Substantia nigra (tissue), 51 donors: ENCODE measurements at places on chromosomes 11 and 22.

DNA sequence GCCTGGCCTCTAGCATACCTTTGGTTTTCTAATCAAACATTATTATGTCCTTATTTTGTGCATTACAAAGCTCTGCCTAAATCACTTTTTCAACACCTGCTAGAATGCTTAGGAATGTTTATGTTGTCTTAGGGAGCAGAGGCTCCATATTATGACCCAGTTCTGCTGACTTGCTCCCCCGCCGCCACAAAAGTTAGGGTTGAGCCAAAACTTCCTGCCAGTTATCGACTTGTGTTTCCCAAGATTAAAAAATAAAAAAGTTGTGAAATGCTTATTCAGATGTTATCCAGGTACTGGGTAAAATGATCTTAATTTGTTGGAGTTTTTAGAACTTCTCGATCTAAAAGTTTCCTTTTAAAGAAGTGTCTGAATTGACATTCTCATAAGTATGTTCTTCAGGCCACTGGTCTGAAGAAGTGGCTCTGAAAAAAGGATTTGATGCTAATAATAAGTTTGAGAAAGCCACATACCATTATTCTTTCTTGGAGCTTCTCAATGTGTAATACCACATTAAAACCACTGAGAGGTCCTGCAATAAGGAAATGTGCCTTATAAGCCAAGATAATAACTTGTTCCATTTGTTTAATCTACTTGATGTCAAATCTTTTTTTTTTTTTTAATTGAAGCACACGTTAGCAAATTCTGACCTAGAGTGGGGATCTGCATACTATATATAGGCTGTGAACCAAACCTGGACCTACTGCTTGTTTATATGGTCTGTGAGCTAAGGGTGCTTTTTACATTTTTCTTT, 2.2 kb downstream of the RNF185 start:
- no peak for DNase-seq

GRCh38 chr11:22234743-22235142, 41.9 kb downstream of the ANO5 start:
- DNase-seq = no peak

DNA sequence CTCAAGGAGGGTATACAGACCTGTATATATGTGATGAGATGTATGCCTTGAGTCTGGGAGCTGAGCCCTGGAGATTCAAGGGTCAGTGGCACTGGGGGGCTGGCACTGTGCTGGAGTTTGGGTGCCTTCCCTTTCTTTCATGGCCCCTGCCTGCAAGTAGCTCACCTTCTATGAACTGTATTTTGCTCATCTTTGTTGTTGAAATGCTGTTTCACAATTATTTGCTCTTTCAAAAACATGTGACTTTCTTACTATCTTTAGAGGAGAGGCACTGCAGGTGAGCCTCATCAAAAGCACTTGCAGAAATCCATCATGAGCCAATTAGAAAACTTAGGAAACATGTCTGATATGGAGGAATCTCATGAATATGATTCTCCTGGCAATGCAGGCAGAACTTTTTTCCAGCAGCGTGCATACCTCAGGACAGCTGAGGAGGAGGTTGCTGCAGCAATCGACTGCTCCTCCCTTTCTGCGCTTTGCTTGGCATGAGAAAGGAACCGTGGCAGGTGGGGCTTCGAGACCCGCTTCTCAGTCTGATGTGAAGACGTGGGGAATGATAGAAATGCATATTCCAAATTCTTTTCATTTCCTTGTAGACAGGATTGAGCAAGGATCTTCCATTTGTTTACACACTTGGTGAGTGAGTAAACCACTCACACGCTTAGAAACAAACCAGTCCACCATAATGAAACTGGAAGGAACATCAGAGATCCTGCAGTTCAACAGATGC, 178.4 kb upstream of the E2F8 start:
- no peak for DNase-seq

DNA sequence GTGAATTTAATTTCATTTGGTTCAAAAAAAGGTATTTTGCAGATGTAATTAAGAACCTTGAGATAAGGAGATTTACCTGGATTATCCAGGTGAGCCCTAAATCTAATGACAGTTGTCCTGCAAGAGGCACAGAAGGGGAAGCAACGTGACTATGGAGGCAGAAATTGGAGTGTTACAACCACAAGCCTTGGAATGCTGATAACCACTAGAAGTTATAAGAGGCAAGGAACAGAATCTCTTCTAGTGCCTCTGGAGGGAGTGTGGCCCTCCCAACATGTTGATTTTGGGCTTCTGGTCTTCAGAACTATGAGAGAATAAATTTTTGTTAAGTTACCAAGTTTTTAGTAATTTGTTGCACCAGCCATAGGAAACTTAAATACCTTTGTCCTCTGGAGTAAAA, 32.8 kb downstream of the RRM1 start:
- no peak for DNase-seq

DNA sequence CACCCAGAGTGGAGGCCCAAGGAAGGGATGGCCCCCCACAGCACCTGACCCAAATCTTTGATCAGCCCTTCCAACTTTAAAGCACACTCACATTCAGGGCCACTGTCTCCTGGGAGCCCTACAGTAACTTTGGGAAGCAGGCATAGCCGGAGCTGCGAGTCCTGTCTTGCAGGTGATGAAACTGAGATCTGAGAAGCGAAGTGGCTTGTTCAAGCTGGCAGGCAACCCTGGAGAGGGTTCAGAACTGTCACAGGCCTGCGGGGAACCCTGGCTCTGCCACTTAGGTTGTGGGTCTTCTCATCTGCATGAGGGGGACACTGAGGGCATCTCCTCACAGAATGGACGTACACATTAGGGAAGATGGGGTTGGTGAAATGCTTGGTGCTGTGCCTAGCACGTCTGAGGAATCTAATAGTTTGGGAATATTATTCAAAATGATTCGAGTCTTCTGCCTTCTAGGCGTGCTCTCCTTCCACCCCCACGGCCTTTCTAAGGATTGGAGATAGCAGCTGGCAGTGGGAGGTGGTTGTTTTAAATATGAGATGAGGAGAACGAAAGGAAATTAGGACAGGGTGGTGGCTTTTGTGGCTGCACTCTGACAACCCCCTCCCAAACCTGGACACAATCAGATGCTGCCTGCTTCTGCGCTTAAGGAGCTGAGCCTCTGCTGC, 18.8 kb upstream of the SUN2 start:
- DNase-seq = no peak

GRCh38 chr11:88344869-88345268, 7.3 kb upstream of the CTSC start:
- no peak for DNase-seq

- no peak for DNase-seq
These were observed 393.5 kb downstream of the JRKL start for GRCh38 chr11:96783311-96783710.

GRCh38 chr11:13762718-13763117, 94.2 kb downstream of the FAR1 start:
- no peak for DNase-seq

- no peak for DNase-seq
These were observed 275.2 kb upstream of the KIRREL3 start for GRCh38 chr11:127275774-127276173.

DNA sequence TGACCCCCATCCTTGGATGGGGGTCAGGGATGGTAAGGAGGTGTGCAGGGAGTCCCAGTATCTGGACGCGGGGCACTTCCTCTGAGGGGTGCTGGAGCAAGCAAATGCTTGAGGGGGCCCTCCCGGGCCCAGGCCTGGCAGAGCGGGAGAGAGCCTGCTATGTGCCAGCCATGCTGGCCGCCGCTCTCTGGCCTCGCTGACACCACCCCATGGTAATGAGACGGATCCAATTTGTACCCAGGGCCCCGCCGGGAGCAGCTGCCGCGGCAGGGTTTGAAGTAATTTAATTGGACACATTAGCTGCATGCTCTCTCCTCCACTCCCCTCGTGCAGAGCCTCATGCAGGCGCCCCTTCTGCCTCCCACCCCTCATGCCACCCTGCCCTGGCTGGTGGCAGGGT, 6.3 kb downstream of the SYT7 start:
- no peak for DNase-seq

- no peak for DNase-seq
These were observed 24.5 kb upstream of the MMP8 start for GRCh38 chr11:102749101-102749722.

DNA sequence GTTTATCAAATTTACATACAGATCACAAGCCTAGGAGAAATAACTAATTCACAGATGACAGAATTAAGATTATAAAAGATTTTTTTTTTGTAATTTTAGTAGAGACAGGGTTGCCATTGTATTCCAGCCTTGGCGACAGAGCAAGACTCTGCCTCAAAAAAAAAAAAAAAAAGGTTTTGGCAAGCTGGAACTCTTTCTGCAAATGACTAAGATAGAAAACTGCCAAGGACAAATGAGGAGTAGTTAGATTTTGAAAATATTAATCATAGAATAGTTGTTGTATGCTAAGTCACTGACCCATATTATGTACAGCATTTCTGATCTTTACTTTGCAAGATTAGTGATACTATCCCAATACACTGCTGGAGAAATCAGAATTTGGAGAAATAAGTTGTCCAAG, 99.2 kb downstream of the C11orf65 start:
- DNase-seq = no peak

- DNase-seq = no peak
These were observed 12.9 kb upstream of the CD3E start for GRCh38 chr11:118291477-118292135.

GRCh38 chr22:49666146-49666809, 161.4 kb downstream of the BRD1 start:
- DNase-seq = no peak

- no peak for DNase-seq
These were observed 3.2 kb upstream of the NRXN2 start for GRCh38 chr11:64726211-64726641.

- DNase-seq = no peak
These were observed 578.0 kb downstream of the INSC start for GRCh38 chr11:15692739-15693138.

GRCh38 chr11:130001461-130002351, 929 bp downstream of the PRDM10 start:
- peak; percentile 52 for DNase-seq

GRCh38 chr11:76067099-76067498, 139.2 kb downstream of the WNT11 start:
- no peak for DNase-seq

DNA sequence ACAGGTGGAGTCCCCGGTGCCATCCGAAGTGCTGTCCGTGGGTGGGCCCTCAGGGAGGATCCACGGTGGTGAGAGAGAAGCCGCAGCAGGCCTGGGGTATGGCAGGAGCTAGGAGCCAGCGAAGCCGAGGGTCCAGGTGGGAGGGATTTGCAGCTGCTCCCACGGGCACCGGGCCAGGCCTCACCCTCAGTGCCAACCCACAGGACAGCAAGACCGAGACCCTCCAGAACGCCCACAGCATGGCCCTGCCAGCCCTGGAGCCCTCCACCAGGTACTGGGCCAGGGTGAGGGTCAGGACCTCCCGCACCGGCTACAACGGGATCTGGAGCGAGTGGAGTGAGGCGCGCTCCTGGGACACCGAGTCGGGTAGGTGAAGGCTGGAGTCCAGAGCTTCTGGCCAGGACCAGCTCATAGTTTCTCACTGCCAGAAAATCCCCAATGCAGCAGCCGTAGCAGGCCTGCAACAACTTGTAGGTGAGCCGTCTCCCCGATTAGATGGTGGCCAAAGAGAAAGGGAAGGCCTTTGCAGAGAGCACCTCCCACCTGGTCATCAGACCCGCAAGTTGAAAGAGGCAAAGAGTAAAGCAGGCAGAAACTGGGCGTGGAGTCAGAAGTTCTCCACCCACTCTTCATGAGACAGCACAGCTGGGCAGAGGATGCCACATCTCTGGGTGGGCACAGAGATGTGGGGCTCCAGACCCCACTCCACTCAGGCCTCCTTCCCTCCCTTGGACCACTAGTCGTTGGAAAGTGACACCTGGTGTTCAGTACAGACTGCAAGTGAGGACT, 20.4 kb downstream of the CSF2RB start:
- no peak for DNase-seq

- peak; percentile 49 for DNase-seq
These were observed 7.4 kb upstream of the PMM1 start for GRCh38 chr22:41596776-41597634.

GRCh38 chr11:75639762-75640181, 29.1 kb downstream of the MAP6 start:
- peak; percentile 86 for DNase-seq

DNA sequence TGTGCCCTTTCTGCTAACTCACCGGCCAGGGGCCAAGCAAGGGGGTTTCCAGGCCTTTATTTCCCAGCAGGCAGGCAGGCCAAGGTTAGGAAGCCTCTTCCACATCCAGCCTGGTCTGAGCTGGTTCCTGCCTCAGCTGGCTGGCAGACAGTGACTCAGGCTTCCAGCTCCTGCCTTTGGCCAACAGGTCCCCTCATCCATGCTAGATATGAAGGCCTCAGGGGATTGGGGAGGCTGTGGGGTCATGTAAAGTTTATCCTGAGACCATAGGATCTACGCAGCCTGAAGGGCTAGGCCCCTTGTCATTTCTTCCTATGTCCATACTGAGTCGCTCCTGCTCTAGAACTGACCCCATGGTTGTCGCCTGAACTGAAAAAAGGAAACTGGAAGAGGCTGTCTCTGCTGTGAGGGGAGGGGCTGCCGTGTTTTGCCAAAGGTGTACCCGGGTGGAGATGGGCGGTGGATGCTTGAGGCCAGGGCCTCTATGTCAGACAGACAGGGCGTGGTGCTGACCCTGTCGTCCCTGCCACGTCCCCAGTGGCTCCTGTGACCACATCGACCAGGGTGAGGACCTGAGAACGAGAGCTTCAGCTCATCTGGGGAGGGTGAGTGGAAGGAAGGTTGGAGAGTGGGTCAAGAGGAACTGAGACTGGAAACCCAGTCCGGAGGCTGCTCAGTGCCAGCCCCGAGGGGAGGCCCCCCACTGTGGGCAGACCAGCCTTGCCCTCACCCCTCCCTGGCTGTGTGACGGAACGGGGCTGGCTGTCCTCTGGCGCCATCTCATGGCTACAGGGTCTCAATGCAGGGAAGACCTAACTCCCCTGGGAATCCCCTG, 17.0 kb downstream of the P2RY6 start:
- DNase-seq = peak; percentile 63

GRCh38 chr22:44024288-44024921, at the start of gene PARVB:
PARVB (plus strand) TSS chr22:44024302; CDS start chr22:44024340, 38 bp downstream.
- DNase-seq = peak; percentile 60

DNA sequence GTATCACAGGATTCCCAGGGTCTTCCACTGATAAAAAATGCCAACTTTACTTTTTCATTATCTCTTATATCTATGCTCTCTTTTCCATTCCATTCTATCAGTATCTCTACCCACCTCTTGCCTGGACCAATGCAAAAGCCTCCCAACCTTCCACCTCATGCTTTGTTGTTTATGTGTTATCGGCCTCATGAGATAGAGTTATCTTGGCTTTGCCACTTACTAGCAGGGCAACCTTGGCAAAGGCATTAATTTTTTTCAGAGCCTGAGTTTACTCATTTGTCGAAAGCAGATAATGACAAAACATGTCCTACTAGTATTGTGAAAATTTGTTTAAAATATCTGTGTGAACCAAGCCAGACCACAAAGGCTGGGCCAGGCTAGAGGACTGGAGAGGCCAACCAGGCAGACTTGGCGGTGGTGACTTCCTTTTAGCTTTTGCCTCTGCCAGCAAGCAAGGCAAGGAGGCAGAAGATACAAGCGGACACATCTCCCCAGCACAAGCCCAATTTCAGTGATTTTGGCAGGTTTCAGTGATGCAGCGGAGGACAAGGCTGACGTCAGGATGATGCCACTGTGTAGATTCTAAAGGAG, 106.9 kb downstream of the ADAMTS15 start:
- no peak for DNase-seq
